ENCODE measurements at places on chromosomes 11 and 22.

DNA sequence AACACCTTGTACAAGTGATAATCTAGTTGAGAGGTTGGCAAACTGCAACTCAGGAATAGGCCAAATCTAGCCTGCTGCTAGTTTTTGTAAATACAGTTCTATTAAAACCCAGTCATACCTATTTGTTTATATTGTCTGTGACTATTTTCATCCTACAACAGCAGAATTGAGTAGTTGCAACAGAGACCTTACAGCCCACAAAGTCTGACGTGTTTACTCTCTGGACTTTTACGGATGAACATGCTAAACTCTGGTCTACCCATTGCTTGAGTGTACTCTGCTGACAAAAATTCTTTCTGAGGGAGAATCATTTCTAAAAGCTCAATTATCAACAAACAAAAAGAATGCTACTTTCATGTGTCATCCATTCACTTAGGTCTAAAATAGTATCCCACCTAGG is 287.0 kb downstream of the DYNC2H1 start:
- DNase-seq = no peak

- no peak for DNase-seq
Measured at GRCh38 chr11:103844327-103845215, 191.9 kb upstream of the DDI1 start.

DNA sequence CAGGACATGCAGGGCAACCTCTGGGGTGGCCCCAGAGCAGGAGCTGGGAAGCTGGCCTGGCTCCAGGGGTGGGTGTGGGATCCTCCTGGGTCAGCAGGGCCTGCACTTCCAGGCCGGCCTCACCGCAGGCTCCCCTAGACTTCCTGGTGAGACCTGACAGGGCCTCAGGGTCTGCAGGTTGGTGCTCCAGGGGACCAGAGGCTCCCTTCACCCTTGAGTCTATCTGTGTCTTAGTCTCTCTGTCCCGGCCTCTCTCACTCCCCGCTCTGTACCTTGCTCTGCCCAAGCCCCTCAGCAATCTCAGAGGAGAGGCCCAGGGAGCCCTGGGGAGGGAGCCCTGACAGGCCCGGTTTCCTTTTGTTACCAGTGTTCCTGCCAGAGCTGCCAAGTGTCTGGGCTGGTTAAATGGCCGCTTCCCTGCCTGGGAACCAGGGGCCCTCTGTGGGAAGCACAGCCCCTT is 13.9 kb downstream of the CD82 start:
- DNase-seq = no peak

DNA sequence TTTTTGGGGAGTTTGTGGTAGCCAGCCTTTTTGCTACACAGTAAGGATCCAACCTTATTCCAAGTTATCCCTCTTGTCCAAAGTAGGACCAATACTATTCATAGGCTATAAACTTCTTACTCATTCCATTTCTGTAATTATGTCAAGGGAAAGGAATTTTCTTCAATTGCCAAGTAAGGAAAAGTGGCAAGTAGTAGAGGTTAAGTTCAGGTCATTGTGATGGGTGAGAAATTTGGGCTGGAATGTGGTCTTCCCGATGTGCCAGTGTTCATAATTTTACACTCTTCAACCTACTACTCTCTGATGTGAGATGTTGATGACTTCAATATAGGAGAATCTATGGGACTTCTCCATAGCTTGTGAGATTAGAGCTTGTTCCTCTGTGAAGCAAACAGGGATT is 648.8 kb downstream of the METTL15 start:
- no peak for DNase-seq

DNA sequence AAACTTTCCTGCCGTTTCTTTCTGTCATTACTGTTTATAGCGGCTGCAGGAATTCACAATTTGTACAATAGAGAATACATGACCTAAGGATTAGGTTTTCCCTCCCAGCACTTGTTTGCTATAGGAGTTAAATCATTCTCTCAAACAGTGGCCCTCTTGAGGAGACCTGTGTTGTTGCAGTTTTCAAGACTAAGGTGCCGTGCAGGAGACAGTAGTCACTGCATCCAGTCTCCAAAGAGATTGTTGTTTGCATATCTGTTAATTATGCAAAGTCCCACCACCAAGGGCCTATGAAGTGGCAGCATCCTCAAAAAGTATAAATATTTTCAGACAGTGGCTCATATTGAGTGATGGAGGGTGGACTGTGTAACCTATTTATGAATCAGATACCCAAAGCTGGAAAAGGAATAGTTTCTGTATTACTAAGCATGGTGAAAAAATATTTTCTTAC is 2.3 kb downstream of the PRSS23 start:
- DNase-seq = no peak

DNA sequence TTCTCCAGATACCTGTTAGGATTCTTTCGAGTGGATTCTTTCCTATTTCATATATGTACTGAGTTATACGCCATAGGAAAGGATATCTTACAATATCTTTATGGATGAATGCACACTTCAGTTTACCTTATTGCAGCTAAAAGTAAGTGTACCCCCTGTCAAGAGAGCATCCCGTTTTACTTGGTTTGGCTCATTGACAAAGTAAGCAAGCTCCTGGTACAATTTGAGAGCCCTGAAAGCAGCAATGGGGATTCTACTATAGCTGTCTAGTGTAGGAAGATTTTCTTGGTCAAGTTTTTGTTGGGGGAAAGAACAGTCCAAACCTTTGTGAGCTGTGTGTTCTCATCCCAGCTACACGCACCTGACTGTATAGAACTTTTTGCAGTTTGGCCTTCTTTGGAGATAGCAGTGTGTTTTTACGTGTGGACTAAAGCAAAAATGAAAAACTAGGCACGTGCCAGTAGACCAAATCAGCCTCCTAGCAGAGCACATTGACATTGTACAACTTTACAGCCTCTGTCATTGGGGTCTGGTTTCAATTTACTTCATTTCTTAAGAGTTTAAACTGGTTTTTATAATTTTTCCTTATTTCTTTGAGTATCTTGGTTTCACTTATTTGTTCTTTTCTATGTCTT is 44.0 kb downstream of the PPP6R3 start:
- DNase-seq = no peak

GRCh38 chr11:79108851-79109250 is 332.0 kb downstream of the TENM4 start:
- DNase-seq = no peak

DNA sequence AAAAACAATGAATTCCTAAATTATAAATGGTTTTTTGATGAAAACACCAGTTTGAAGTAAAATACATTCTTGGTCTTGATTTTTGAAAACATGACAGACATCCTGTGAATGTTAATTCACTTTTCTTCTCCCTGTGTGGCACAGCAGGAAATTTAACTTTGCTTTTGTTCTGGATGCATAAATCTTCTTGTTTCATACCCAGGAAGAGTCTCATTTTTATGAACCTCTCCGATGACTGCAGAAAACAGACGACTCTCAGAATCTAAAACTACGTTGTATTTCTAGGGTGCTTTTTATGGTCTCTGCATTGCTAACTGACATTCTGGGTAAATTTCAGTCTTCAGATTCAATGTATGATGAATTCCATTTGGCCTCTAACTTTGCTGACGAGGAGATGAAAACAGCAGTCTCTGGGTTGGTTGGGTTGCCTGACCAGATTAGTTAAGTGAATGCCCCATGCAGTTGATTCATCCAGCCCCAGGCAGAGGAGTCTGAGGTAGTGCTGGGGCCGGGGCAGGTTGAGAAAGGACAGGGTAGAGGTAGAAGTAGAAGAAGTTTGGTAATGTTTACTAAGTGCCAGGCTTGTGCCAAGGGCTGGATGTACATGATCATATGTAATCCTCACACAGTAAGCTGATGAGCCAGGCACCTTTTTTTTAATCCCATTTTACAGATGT is 20.1 kb downstream of the TCP11L1 start:
- no peak for DNase-seq

DNA sequence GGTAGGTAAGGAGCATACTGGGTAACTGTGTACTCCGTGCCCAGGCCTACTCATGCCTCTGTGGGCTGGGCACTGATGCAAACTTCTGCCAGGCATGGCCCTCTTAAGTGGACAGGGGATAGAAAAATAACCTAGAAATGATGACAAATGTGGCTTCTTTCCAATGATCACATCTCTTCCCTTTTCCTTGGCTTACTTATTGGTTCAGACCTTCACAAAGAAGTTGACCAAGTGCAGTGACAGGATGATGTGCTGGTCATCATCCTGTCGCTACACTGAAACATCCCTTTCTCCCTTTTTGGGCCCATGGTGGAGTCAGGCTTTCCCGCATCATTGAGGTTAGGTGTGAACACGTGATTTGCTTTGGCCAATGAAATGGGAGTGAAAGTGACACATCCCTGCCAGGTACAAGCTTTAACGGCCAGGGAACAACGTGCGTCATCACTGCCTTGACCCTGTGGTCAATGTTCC is 31.8 kb upstream of the APOBEC3A start:
- DNase-seq = no peak

DNA sequence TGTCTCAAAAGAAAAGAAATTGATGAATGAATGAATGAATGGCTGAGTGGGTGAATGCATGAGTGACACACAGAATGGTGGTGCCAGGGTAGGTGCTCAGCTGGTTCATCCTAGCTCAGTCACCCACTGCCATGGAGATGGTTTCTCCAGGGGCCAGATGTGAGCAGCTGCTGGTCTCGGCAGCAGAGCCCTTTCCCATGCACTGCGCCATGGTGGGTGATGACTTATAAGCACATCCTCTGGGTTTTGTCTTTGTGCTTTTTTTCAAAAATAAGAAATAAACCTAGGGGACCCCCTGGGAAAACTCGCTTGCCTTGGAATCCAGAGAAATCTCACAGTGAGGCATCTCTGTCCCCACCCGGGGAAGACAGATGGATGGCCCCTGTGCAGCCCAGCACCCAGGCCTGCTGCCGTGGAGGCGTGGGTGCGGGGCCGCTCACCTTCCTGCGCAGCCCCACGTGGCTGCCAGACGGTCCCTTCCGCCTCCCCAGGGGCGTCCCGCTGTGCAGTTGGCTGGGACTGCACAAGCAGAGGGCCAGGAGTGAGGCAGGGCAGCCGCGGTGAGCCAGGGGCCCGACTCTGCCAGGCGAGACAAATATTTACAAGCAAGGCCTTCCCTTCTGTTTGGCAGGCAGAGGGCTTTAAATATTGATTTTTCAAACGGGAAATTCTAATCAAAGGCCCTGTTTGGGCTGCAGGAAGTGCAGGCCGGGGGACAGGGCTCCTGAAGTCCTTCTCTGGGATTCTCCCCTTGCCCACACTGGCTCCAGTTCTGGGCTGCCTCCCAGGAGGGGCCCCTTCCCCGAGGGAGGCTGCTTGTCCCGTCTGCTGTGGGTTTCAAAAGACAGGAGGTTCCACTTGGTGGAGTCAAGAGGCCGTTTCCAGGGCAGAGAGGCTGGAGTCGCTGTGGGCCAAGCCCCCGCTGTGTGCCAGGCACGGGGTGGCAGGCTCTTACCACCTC is 24.3 kb downstream of the MPPED1 start:
- DNase-seq = no peak

GRCh38 chr11:70496591-70497535 is 98.5 kb downstream of the CTTN start:
- no peak for DNase-seq

All from CD4-positive, alpha-beta T cell treated with Interferon gamma for 1 hour (primary cell).